Stimulated activated memory B cell treated with anti-CD40 and anti-IgM and Interleukin-4, amounts not matched to agents 10 μg/mL and 1 μg/mL and 100 μg/mL, for 72 hours (primary cell): ENCODE measurements at places on chromosomes 5 and 9.

- ATAC-seq: no peak
These were observed 243.3 kb downstream of the ACTL7B start for GRCh38 chr9:108612513-108612912.

DNA sequence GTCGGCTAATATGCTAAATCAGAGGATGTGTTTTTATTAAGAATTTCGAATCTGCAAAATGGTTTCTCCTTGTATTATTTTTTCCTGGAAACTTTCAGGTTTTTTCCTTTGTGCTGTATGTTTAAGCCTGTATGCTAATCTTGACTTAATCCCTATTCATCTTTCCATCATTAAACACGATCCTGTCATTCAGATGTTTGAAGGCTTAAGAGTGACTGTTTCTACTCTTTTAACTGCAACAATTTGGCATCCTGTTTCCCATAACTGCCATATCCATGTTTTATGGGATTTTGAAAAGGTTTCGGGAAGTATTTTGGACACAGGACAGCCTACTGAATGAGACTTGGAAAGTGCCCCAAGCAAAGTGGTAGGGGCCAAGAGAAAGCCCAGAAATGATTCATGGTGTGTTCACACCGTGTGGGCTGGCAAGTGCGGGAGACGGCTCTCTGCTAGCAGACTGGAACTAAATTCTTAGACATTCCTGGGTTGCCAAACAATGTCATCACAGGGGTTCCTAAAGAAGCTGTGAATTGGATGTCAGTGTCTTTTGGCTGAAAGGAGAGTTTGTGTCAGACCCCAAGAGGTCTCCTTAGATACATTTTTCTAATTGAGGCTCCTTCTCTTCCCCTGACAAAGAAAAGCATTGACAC is 125.4 kb upstream of the ADAMTS16 start:
- no peak for ATAC-seq

GRCh38 chr9:88814577-88814976 is 176.7 kb upstream of the S1PR3 start:
- ATAC-seq: no peak

DNA sequence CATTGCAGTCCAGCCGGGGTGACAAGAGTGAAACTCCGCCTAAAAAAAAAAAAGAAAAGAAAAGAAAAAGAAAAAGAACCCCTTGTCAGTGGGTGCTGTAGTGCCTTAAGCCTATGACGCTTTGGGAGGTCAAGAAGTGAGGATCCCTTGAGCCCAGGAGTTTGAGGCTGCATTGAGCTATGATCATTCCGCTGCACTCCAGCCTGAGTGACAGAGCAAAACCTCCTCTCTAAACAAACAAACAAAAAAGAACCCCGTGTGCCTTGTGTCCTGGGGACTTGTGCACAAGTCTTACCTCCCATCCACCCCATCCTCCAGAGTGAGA is 33.5 kb upstream of the STXBP1 start:
- ATAC-seq: no peak

DNA sequence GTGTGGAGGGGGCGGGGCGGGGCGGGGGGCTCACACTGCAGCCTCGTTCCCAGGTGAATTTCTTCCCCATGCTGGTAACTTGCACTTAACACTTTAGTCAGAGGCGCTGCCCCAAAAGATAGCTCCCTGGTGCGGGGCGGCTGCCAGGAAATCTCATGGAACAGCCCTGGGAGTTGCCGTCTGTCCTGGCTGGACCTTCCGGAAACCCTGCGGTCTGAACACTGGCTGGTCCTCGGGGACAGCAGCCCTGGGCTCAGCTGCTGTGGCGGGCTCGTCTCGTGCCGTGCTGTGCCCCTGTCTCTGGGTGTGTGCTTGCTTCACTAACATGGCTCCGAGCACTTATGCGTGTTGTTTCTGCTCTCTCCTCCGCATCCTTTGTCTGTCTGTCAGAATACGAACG is 25.8 kb downstream of the PTGES2 start:
- no peak for ATAC-seq

GRCh38 chr5:90224342-90224741 is 185.2 kb downstream of the CETN3 start:
- no peak for ATAC-seq

DNA sequence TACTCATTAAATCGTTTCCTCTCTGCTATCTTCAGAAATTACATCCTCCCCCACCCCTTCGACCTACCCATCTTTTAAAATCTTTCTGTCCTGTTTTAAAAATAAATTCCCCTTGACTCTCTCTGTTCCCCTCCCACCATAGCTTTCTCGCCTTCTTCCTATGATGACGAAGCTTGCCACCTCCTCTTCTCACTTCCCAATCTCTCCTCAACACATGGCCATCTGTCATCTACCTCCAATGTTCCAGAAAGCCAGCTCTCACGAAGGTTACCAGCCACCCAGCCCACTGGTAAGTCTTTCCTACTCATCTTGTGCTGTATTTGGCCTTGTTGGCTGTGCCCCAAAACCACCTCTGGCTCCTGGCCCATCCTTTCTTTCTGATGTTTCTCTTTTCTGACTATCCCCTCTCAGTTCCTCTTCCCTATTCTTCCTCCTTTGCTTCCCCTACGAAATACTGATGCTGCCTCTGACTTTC is 346.3 kb downstream of the ENC1 start:
- peak; percentile 89 for ATAC-seq

- no peak for ATAC-seq
These were observed 111.5 kb upstream of the ZNF366 start for GRCh38 chr5:72618708-72619107.

DNA sequence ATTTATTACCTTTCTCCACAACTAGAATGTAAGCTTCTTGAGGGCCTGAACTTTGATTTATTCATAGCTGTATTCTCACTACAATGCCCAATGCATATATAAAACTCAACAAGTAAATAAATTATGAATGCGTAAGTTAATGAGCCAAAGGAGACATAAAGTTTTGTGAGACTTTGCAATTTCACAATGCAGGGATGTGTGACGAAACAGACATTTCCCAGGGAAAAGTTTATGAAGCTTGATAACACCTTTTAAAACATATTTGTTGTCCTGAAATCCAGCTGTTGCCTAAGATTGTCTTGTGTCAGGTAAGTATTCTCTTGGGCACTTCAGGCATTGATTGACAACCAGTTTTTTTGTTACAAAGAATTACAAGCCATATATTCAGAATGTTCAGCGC is 800.1 kb downstream of the BRINP1 start:
- no peak for ATAC-seq

DNA sequence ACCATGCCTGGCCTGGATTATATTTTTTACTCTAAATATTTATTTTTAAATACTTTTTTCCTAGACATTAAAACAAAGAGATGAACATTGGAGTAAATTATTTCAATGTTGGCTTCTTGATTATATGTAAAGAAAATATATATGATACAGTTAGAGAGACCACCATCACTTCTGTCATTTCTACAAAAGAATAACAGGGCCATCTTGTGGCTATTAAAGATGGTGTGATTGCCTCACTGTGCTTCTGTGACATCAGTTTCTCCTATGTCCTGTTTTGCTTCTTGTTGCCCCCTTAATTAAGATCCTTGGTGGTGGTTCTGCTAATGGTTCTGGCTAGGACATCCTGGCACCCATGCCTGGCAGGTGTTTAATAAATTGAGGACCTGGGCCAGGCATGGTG is 32.9 kb downstream of the NDFIP1 start:
- no peak for ATAC-seq

GRCh38 chr5:112951124-112951702 is 25.4 kb upstream of the DCP2 start:
- peak; percentile 51 for ATAC-seq

DNA sequence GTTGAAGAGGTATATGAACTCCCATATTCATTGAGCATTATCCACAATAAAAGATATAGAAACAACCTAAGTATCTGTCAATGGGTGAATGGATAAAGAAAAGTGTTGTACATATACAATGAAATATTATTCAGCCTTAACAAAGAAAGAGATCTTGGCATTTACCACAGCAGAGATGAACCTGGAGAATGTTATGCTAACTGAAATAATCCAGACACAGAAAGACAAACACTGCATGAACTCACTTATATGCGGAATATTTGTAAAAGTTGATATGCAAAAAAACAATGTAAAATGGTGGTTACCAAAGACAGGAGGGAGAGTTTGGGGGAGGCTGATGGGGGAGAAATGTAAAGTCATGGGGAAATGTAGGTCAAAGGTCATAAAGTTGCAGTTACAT is 278.7 kb downstream of the ZNF608 start:
- ATAC-seq: no peak

- no peak for ATAC-seq
These were observed 3.2 kb upstream of the ARL15 start for GRCh38 chr5:54313311-54314270.

GRCh38 chr9:18238752-18239447 is 235.1 kb upstream of the ADAMTSL1 start:
- ATAC-seq: no peak

DNA sequence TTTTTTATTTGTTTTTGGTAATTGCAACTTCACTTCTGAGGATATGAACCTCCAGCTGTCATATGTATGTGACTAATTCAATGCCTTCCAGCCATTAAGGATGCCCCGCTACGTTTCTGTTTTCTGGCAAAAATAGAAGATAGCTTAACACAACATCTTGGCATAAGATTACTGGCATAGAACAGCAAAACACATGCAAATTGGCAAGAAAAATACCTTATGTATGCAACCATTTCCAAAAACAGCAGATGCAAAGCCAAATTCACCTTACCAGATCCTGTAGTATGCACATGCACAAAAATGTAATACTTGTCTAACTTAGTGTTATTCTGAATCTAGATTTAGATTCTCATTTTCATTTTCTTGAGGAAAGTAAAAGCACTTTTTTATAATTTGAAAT is 461.1 kb upstream of the CYLC2 start:
- no peak for ATAC-seq

DNA sequence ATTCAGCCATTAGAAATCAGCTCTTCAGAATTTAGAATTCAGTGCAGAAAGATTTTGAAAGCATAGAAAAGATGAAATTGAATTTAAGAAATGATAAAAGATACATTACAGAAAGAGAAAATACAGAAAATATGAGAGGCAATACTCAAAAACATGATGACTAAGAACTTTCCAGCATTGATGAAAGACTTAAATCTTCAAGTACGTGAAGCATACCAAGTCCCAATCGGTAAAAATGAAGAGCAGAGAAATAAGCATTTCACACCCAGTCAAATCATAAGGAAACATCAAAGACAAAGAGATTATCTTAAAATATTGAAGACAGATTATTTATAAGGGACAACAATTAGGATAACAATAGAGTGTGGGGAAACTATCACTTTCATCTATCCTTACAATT is 35.1 kb downstream of the MUSK start:
- ATAC-seq: no peak

DNA sequence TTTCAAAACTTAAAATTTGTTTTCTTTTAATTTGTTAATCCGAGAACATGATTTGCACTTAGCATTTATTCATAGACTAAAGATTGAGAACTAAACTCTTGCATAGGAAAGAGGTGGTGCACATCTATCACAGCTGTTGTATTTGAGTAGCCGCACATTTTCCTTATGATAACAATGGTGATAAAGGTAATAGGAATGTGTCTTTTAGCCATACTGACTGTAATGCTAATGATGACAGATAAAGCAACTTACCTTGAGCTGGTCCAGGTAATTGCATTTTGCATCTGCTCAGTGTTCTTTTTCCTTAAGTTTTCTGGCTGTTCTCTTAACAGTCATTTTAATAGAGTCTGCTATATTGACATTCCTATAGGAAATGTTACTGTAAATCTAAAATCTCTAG is 19.0 kb downstream of the PHAX start:
- no peak for ATAC-seq

GRCh38 chr9:134895567-134895907 is 14.9 kb downstream of the FCN2 start:
- no peak for ATAC-seq

DNA sequence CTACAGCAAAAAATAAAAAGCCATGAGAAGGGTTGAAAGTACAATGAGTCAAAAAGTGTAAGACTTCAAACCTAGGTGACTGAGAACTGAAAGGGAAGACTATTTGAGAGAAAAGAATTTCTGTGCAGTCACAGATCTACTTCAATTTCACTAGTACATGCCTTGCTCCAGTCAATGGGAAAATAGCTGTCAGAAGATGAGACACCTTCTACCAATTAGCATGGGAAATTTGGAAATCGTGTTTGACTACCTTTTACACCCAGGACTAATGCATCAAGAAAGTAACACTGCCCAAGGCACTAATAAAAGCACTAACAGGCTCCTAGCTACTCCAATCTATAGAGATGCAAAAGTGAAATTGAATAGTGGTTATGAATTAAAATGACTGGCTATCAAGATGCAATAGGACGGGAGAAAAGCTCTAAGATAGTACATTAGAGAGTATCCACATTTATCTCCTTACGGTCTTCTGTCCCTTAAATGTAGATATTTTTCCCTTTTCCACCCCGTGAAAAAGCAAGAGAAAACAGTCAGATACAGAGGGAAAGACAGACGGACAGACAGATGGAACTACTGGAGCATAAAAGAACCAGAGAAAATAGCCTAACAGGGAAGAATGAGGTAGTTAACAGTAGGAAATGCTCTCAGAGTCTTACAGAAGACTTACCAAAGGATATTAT is 15.2 kb downstream of the ERP44 start:
- ATAC-seq: peak; percentile 63

- no peak for ATAC-seq
These were observed 24.8 kb upstream of the DENND1A start for GRCh38 chr9:123954518-123955280.

GRCh38 chr5:135934939-135935338 is 19.8 kb downstream of the LECT2 start:
- ATAC-seq: no peak

GRCh38 chr5:151156507-151157420 is 815 bp downstream of the ANXA6 start:
- ATAC-seq: peak; percentile 65

- peak; percentile 91 for ATAC-seq
These were observed 20.3 kb downstream of the QSOX2 start for GRCh38 chr9:136225366-136225747.

- ATAC-seq: no peak
These were observed 56.8 kb upstream of the XPA start for GRCh38 chr9:97753975-97754374.

DNA sequence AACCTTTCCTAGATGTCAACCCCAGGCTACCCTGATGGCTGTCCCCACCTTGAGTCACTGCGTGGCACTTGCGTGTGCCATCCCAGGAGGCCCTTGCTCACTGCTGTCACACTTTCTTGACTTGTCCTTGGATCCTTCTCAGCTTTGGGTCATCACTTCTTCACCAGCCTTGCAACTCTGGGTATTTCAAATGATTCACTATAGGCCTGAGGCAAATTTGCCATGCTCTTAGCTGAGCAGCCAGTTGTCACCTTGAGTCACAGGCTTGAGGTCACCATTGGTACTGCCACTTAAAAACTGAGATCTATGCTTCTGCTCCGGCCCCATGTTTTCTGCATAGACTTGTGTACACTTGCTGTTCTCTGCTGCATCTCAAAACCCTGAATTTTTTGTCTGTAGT is 84.7 kb downstream of the BASP1 start:
- ATAC-seq: no peak

- no peak for ATAC-seq
These were observed 105.2 kb downstream of the DAB2IP start for GRCh38 chr9:121756474-121757280.
